ENCODE measurements at places on chromosomes 11 and 22.
A peak's percentile ranks its signal among the peaks of the same experiment; 100 is the strongest.

GRCh38 chr11:5851002-5851401 is 6.5 kb downstream of the OR52E8 start:
- DNase-seq = no peak

GRCh38 chr11:2325719-2326118 is 23.9 kb downstream of the TSPAN32 start:
- no peak for DNase-seq

GRCh38 chr11:103794262-103794661 is 242.2 kb upstream of the DDI1 start:
- DNase-seq = no peak

- DNase-seq = peak; percentile 86
Measured at GRCh38 chr11:46537537-46538295, 56.1 kb downstream of the AMBRA1 start.

GRCh38 chr11:102111787-102112508 is 1.7 kb downstream of the YAP1 start:
- peak; percentile 83 for DNase-seq

DNA sequence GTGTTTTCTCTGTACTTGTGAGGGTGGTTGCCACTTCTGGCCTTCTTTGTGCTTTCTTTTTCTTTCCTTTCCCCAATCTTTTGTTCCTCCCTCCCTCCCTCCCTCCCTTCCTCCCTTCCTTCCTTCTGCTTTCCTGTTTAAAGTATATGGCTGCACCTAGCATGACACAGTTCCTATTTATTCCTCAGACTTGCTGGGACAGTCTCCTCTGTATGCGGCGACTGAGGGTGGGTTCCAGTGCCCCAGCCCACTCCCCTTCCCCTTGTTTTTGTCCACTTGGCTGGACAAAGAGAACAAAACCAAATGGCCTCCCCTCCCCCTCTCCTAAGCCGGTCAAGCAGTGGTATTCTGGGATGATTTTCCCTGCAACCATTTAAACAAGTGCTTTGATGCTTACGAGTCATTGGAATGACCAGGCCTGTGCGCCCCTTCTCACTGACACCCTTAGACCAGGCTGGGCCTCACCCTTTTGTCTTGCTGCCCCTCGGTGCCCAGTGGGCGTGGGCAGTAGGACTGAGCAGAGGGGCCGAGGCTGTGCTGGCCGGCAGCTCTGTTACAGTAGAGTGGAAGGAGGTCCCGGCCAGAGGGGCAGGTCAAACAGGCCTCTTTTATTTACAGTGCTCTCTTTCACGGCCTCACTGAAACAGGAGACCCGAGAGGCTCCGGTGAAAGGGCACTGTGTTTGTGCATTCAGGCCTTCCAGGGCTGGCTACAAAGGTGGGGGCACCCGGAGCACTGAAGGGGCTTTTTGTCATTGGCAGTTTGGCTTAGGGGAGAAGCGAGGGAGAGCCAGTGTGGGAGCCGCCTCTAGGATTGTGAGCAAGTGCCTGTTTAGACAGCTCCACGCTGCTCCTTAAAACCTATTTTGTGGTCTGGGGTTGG is 32.2 kb downstream of the ZBTB16 start:
- no peak for DNase-seq

- no peak for DNase-seq
Measured at GRCh38 chr11:64533501-64533900, 57.5 kb upstream of the SLC22A12 start.

DNA sequence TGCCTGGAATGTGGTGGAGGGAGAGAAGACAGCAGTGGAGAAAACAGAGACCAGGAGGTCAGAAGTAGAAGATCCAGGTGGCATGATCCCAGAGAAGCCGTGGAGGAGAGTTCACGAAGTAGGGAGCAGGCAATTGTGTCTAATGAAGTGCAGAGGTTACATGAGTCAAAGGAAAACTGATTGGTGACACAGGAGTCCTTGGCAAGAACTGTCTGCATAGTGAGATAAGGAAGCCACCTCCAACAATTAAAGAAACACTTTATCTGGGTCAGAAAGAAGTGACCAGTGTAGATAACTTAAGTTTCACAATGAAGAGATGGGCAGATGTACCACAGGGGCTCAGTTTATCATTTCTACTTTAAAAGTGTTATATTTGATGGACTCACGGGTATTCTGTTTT is 57.0 kb upstream of the PTH start:
- no peak for DNase-seq

GRCh38 chr11:106523171-106523570 is 445.7 kb downstream of the AASDHPPT start:
- DNase-seq = no peak

GRCh38 chr11:102079625-102080024 is 30.6 kb upstream of the YAP1 start:
- no peak for DNase-seq

- DNase-seq = no peak
Measured at GRCh38 chr11:17400048-17400775, 11.8 kb upstream of the KCNJ11 start.

DNA sequence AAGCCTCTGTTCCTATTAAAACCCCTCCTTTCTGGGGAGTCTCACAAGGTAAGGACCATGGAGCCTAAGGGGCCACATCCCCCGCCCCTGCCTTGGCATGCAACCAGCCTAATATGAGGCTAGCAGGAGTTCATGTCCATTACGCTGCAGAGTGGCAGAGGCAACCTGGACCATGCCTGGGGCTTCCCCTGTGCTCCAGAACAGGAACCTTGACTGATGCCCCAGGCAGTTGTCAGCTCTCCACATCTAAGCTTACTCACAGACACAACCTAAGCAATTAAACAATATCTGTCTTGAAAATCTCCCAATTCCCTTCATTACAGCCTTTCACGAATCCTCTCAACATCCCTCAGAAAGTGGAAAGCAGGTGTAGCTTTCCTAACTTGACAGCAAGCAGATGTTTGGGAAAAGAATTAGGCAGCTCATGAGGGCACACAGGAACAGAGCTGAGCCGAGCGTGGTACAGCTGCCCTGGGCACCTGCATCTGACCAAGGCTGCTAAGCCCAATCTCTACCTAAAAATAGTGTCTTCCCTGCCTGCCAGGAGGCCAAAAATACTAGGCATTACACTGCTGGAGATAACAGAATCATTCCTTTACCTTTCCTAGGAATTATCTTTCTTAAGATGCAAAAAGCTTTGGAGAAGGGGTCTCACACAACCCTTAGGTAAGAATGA is 20.8 kb downstream of the C11orf71 start:
- DNase-seq = no peak

GRCh38 chr22:38760477-38761201 is 4.8 kb upstream of the SUN2 start:
- DNase-seq = no peak

DNA sequence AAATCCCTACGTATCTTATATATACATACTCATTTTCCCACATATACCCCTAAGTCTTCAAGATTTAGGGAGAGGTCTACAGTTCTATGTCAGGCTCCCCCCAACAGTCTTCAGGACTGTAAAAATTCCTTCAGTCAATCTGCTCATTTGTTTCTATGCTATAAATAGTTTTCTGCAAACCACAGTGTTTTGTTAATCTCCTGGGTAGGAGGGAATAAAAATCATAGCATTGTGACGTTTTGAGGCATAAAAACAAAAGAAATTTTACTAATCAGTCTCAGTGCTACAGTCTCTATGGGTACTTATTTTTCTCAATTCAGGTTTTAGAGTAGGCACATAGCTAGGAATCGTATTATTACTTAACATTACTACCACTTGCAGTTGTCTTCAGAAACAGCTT is 552.8 kb upstream of the LRRC4C start:
- no peak for DNase-seq

DNA sequence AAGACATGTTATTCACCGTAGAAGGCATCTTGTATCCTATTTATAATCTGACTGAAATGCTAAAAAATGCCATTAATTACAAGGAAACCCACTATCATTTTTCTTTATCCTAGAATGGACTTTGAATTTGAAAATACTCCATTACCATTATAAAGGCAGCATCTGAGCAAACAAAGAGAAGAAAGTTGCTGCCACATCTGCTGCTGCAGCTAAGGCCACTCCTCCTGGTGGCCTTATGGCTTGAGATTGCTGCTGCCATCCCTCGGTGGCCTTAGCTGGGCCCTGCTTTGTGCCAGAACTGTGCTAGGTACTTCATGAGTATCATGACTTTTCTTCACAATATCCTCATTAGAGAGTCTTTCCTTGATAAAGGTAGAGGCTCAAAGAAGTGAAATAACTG is 1210.1 kb upstream of the TENM4 start:
- DNase-seq = no peak

DNA sequence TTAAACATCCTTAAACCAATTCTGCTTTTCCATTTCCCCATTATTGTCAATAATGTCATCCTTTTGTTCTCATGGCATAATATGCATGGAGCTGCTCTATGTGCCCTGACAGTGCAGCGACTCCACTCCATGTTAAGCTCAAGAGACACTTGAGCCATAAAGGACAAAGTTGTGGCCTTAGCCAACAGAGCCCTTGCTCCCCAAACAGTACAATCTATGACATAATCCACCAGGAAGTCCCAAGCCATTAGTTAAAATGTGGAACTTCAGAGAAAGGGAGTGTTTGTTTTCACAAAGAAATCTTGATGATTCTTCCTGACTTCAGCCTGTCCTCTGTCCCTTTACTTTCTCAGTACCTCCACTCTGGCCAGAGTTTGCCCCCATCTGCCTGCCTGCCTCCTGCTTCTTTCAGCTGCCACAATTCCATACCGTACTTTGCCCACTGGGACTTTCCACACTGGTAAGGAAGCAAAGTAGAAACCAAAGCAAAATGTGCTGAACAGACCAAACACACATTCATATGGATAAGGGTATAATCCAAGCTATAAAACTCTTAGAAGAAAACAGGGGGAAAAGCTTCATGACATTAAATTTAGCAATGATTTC is 46.3 kb upstream of the ZC3H12C start:
- peak; percentile 49 for DNase-seq

DNA sequence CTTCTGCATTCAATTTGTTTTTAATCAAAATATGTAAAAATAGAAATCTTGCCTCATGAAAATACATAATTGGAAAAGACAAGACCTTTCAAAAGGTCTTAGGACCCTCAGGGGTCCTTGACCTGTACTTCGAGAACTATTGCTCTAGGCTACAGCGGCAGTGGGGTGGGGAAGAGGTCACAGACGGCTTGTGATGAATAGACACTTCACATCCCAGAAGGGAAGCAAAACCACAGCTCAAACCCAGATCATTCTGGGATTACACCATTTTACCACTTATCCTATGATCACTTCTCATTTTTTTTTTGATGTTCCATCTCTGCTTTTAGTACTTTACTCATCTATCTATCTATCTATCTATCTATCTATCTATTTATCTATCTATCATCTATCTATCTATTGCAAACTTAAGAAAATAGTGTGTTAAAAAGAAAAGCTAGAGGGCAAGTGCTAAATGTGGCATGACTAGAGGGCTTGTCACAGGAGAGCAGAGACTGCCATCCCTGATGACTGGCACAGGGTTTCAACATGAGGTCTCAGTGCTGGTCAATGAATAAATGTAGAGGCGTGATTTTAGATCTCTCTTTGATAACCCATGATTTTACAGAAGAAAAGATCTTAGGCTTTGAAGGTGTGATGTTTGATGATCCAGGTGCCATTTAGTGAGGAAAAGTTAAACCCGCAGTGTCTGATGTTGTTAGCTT is 37.1 kb downstream of the RNF141 start:
- no peak for DNase-seq

DNA sequence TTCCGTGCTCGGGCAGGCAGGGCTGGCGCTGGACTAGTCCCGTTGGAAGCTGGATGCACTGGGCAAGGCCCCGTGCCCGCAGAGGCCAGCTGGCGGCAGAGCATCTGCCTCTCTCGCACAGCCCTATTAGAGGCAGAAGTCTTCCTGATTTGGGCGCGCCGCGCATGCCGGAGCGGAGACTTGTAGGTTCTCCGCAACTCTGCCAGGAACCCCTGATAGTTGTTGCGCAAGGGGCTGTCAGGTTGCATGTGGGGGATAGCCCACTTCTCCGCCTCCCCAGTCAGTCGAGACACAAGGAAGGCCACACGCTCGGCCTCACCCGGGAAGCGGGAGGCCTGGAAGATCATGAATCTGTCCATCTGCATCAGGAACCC is 1.2 kb downstream of the RTL6 start:
- DNase-seq = no peak

DNA sequence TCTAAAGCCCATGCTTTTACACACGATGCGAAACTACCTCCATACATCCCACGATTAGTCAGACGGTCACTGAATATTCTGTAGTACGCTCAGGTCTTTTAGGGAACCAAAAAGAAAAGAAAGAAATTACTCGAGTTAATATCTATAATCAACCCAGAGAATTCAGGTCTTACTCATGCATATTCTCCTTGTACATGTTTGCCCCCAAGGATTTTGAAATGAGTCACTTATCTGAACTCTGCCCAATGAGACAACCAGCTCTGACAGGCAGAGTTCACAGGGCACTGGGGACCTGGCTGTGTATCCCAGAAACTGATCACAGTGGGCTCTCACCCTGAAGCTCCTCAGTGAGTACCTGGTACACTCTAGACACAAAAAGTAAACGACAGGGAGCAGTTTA is 29.2 kb downstream of the RASSF10 start:
- no peak for DNase-seq

GRCh38 chr22:24433828-24434470 is 6.5 kb downstream of the ADORA2A start:
- no peak for DNase-seq
